ENCODE measurements at places on chromosomes 3 and 15.

GRCh38 chr15:41819455-41820050 lies 8.3 kb upstream of the JMJD7 start:
- DNase-seq, result no peak

DNA sequence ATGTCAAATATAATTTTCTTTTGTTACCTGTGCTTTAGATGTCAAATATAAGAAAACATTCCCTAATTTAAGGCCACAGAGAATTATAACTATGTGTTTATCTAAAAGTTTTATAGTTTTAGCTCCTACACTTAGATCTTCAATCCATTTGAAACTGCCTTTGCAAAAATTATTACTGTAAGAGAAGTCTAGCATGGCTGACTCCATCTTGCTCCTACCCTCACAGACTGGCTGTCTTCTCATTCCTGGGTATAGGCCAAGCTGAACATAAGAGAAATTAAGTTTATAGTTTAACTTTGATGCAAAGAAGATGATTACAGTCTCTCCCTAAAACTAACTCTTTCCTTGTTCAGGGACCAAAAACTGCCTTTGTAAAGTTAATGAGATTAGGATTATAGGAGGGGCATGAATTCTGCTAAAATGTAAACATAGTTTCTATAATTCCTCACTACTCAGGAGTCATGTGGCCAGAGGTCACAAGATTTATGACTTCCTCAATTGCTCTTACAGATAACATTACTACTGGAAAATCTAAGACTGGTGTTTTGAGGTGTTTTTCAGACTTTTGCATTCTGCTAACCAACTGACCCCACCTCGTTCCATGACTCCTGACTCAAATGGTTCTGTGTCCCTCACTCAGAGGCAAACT lies 184.0 kb downstream of the BCHE start:
- no peak for DNase-seq

GRCh38 chr15:41557673-41558399 lies 1.2 kb upstream of the TYRO3 start:
- peak; percentile 89 for DNase-seq

DNA sequence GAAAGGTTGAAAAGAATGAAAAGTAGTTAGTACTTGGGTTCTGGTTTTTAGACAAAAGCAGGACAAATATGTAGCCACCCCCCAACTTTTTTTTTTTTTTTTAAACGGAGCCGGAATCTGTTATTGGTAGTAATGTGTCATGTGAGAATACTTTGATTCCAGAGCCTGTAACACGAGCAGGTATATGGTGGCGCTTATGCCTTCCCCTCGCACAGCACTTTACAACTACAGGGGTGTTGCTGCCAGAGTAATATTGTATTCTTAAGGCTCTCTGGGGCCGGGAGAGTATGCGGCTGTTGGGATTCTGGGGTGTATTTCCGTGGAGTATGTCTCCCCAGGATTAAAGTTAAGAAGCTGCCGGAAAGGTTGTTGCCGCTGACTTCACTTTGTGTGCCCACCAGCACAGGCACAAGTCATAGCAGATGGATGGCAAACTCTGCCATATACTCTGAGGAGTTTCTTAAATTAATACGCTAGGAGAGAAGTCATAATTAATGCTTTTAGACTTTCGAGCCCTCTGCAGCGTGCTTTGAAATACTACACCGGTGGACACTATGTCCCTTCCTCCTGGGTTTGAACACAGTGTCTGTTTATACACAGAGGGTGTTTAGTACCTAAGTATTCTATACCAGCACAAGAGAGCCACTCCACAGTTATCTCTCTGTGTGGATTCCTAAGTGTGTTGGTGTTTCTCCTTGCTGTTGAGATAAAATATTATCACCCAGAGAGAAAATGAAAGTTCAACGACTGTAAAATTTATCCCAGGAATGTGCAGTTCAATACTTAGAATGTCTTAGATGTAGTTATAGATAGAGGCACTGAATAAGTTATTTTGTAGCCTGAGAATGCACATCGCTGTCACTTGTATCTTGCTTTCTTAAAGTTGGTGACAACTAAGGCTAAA lies 1.4 kb downstream of the MBNL1 start:
- DNase-seq, result peak; percentile 27

- no peak for DNase-seq
Measured at GRCh38 chr3:178392511-178392926, 143.7 kb upstream of the KCNMB2 start.

DNA sequence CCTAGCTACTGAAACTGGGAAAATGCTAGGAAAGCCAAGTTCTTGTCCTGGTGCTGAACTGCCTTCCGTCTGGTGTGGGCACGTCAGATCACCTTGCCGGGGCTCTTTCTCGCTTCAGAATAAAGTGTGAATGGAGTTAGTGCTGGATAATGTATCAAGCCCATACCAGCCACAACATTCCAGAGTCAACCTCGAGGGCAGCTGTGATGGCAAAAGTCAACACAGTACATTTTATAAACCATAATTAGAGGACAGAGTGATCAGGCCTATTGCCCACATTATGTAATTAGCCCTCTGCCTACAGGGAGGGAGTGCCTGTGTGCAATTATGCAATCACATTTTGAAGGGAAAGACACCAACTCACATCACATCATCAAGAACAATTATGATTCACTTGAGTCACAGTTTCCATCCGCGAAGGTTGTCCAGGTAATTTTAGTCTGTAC lies 165.2 kb downstream of the RORA start:
- no peak for DNase-seq

DNA sequence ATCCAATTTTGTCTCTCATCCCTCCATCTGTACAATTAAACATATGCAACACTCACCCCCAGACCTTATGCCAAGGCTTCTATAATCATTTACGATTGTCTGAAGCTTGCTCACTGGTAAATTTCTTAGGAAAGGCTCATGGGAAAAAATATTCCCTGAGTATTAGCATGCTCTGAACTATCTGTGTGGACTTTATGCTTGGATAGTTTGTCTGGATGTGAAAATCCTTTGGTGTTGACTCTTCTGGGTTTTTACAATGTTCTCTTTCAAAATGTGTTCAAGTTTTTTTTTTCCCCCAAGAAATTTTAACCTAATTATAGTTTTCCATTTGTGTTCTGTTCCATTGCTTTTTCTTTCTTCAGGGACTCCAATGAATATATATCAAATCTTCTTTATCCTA lies 19.9 kb upstream of the TTBK2 start:
- no peak for DNase-seq

- DNase-seq, result no peak
Measured at GRCh38 chr3:172530101-172530561, 6.9 kb upstream of the TNFSF10 start.

DNA sequence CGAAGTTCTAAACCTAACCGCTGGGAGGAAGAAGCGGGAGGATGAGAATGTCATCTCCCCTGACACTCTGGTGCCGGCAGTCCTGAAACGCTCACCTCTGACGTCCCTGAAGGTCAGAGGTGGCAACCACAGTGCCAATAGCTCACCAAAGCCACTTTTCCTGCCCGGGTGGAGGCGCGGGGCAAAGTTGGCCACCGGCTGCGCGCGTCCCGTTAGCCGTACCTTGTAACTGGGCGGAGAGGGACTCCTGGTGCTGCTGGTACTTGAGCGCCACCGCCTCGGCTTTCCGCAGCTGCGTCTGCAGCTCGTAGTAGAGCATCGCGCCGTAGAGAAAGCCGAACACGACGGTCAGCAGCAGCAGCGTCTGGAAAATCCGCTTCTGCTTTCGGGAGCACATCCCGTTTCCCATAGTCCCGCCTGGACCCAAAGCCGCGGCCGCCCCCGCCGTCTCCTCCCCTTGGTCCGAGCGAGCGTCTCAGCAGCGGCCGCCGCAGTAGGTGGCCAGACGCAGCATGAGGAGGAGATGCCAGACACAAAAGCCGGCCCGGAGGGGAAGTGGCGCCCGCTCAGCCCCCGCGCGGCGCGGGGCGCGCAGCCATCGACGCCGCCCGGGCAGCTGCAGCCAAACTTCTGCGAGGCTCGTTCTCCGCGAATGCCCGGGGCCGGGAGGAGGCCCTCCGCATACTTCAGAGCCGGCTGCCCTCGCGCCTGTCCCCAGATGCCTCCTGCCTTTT lies 680 bp downstream of the GOLIM4 start:
- DNase-seq, result no peak

DNA sequence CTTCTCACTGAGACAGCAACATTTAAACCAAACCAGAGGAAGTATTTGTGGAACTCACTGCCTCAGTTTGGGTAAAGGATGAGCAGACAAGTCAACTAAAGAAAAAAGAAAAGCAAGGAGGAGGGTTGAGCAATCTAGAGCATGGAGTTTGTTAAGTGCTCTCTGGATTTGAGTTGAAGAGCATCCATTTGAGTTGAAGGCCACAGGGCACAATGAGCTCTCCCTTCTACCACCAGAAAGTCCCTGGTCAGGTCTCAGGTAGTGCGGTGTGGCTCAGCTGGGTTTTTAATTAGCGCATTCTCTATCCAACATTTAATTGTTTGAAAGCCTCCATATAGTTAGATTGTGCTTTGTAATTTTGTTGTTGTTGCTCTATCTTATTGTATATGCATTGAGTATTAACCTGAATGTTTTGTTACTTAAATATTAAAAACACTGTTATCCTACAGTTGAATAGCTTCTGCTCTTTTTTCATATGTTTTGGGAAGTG lies 23.3 kb downstream of the CLDN18 start:
- no peak for DNase-seq

GRCh38 chr15:78977091-78977571 lies 32.3 kb upstream of the CTSH start:
- peak; percentile 41 for DNase-seq

- no peak for DNase-seq
Measured at GRCh38 chr3:23496165-23496564, 293.0 kb downstream of the UBE2E2 start.

GRCh38 chr3:184642631-184643285 lies 69.1 kb downstream of the MAGEF1 start:
- DNase-seq, result no peak

DNA sequence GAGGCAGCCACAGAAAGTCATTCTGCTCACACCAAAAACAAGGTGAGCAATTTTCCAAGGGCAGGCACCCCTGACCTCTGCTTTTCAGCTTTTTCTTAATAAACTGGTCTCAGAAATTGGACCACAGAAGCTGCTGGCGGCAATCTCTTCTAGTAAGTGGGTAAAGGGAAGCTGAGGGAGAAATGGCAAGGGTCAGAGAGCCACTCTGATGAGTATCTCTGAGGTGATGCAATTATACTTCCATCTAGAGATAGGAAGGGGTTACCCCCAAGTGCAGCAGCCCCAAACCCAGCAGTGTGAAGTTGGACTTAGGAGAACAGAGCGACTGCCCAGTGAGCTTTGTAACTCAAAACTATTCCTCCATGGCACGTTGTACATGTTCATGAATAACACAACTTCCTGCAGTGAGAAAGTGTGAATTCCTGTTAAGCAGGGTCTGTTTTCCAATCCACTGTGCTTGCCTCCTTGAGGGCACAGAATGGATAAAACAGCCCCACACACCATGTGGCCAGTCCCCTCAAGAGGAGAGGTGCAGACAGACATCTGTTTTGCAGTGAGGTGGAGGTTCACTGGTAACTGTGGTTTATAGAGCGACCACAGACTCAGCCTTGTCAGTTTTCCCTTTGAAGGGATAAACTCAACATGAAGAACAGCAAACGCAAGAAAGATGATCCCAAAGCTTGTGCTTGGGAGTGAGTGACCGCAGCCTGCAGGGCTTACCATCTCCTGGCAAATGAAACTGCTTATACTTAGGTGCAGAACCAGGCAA lies 683.4 kb upstream of the CFAP20DC start:
- no peak for DNase-seq

DNA sequence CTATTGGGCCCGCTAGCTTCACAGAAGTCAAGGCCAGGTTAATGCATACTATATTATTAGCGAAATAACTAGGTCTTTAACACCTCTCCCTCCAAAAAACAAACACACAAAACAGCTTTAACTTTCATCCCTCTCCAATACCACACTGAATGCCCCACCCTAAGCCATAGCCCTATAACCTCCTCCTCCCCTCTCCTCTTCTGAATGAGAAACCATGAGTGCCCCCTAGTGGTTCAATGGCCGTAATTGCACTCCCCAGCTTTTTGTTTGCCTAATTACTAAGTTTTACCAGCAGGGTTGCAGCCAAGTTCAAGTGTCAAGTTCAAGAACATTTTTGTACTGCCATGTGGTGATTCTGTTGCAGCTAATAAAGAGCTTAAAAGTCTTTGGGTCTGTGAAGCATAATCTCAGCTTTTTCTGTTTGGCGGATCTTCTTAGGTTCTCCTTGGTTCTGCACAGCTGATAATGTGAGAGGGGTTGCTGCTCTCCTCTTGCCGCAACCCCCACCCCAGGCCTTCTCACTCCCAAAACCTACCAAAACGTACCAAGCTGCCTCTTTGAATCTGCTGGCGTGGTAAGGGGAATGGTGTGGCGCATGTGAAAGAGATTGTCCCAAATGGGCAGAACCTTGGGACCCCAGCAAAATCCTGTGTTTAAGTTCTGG lies 57.9 kb downstream of the RPL22L1 start:
- peak; percentile 41 for DNase-seq

DNA sequence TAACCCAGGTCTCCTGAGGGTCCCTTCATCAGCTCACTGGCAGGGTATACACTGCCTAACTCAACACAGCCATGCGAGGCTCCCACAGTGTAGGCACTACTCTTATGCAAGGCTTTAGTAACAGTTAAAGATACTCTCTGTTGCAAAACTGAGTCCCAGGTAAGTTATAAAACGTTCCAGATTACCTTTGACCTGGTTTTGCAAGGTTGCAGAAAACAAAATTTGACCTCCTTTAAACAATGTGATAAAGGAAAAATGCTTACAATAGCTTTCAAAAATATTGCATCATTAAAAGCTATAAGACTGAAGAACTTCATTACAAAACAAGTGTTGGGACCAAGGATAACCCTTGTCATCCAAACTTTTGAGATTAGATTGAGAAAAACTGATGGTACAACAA lies 5.5 kb downstream of the SLC27A2 start:
- no peak for DNase-seq

GRCh38 chr15:74795966-74796625 lies 14.2 kb downstream of the CSK start:
- DNase-seq, result no peak

- DNase-seq, result no peak
Measured at GRCh38 chr3:151896246-151897012, 23.0 kb downstream of the SUCNR1 start.

- no peak for DNase-seq
Measured at GRCh38 chr15:90295270-90295648, 29.8 kb downstream of the NGRN start.

Data from CD4-positive, alpha-beta T cell (primary cell).